Thoracic aorta (tissue), 2 donors: ENCODE measurements at places on chromosomes 2 and 18. TPM values are rescaled to one million over a fixed set of nuclear protein-coding genes. Genes with fewer than 3 reads are reported as not detected.

GRCh38 chr2:240287011-240287410 lies 146.6 kb upstream of the OTOS start:
- DNase-seq, result no peak

The SERPINB10 gene
- not detected for total RNA-seq

DNA sequence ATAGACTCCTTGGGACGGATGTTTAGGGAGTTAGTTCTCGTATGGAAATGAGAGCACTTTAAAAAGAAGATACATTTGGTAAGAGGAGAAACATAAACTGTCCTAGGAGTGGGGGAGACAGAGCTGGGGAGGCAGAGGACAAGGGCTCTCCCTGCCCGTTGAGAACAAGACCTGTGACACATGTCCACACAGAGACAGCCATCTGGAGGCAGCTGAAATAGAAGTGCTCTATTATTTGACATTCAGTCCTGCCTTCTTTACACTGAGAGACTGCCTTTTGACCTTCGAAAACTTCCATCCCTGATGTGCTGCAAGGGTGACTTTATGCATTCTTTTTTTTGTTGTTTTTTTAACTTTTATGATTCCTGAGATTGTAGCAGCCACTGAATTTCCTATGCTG lies 150.1 kb downstream of the UXS1 start:
- no peak for DNase-seq

DNA sequence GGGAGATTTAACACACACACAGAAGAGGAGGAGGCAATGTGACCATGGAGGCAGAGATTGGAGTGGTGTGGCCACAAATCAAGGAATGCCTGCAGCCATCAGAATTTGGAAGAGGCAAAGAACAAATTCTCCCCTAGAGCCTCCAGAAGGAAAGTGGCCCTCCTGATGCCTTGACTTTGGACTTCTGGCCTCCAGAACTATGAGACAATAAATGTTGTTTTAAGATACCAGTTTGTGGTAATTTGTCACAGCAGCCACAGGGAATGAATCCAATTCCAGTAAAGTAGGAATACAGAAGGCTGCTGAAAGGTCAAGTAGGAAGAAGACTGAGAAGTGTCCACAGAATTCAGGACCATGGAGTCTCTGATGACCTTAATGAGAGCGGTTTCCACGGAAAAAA lies 18.1 kb downstream of the PAIP2B start:
- DNase-seq, result no peak

DNA sequence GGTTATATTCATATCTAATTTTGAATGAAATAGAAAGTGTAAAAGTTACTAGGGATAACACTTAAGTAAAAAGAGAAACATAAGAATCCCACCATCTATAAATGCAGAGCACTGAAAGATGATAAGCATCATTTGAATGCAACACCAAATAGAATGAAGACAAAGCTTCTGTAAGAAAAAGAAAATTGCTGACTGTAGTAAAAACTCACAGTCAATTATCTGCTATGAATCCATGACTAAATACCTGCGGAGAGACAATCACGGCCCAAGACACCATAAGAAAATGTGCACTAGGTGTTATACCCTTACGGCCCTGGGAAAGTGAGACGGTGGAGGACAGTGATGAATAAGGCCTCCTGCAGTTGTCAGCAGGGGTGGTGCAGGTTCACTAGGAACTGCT lies 45.4 kb upstream of the OSR1 start:
- no peak for DNase-seq

DNA sequence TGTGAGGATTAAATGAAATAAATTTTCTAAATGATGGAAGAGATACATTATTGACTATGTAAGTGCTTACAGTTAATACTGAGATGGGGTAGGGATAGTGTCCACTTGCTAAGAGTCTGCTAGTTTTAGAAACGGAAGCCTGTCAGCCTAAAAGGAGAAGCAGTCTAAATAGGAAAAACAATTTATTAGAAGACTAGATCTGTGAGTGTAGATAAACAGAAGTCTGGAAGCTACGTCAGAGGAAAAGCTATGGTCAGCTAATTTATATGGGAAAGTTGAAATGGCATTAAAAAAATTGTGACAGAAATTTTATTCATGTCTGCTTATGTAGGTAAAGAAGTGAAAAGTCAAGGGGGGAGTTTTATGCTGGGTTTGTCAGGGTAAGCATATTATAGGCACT lies 1338.4 kb upstream of the CHAC2 start:
- no peak for DNase-seq

GRCh38 chr2:188367164-188367563 lies 75.5 kb downstream of the GULP1 start:
- DNase-seq, result no peak

DNA sequence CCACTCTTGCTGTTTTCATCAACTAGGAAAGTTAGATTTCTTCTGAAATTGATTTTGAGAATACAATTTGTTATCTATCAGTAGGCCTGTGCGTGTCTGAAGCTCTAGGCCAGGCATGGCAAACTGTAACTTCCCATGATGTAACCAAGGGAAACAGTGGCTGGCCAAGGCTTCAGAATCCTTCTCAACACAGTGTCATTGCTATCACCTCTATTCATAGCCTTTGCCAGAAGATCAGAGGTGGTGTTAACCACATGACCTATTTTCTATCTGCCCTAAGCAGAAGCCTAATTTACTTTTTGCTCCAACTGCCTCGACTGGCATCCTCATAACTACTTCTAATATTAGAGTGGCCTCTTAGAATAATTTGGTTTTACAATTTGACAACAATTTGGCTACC lies 2.5 kb downstream of the ITGB6 start:
- DNase-seq, result no peak
